ENCODE measurements at places on chromosomes 7 and 10.
A peak's percentile ranks its signal among the peaks of the same experiment; 100 is the strongest.

GRCh38 chr7:154698726-154699291, 304.1 kb downstream of the PAXIP1 start:
- peak; percentile 21 for DNase-seq

DNA sequence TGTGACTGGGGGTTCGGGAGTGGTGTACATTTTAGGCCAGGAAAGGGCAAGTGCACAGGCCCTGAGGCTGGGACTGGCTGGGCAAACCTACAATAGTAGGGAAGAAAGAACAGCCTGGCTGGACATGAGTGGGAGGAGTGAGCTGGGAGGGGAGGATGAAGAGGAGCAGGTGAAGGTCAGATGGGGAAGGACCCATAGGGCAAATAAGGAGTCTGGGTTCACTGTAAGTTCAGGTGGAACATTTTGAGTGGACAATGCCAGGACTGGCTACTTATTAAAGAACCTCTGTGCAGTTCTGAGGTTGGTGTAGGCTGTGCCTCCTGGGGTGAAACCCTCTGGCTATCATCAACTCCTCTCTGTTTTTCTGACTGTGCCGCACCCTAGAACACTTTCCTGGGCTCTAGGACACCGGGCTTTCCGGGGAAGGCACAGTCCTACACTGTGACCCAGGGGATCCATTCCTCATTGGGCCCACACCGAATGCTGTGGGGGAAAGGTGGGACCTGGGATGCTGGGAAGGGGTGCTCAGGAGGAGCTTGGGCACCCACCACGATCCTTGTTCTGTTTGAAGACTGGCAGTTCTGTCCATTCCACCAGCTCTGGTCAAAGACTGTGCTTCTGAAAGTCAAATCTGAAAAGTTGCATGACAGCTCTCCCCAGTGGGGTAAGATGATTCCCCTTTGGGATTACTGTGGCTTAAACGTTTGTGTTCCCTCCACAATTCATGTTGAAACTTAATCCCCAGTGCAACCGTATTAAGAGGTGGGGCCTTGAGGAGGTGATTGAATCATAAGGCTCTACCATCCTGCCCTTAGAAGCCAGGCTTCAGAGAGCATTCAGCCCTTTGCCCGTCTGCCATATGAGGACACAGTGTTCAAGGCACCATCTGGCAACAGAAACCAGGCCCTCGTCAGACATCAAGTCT, 4.0 kb upstream of the MMP21 start:
- peak; percentile 39 for DNase-seq

- DNase-seq, result no peak
Measured at GRCh38 chr7:128151635-128152034, 89.4 kb upstream of the LEP start.

DNA sequence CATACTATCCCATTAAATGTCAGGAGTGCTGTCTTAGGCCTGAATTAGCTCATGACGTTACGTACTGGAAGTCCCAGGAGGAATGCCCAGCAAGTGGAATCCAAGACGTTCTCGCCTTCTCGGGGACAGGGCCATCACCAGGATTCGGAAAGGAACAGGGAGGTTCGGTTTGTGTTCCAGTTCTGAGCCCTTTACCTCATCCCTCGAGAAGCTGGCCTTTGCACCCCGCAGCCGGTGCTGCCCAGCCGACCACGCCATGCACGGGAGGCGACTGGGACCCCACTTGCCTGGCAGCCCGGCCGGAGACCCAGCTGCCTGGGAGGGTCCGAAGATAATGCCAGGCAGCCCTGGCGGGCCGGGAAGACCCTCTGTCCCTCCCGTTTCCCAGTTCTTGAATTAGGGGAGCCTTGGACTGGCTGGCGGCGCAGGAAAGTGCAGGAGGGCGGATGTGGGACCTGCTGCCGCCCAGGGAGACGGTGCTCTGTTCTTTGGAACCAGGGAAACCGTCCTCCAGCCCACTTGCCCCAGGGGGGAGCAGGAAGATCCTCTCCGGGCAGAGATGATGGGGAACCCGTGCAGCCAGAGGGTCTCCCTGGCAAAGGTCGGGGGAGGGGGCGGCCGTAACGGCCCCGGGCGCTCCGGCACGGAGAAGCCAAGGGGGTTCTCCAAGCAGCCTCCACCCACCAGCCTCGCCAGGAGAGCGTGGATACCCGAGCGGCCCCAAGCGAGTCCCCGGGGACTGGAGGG, 671 bp upstream of the CHST3 start:
- DNase-seq, result no peak

- peak; percentile 5 for DNase-seq
Measured at GRCh38 chr10:84076540-84077195, 62.6 kb upstream of the GHITM start.

DNA sequence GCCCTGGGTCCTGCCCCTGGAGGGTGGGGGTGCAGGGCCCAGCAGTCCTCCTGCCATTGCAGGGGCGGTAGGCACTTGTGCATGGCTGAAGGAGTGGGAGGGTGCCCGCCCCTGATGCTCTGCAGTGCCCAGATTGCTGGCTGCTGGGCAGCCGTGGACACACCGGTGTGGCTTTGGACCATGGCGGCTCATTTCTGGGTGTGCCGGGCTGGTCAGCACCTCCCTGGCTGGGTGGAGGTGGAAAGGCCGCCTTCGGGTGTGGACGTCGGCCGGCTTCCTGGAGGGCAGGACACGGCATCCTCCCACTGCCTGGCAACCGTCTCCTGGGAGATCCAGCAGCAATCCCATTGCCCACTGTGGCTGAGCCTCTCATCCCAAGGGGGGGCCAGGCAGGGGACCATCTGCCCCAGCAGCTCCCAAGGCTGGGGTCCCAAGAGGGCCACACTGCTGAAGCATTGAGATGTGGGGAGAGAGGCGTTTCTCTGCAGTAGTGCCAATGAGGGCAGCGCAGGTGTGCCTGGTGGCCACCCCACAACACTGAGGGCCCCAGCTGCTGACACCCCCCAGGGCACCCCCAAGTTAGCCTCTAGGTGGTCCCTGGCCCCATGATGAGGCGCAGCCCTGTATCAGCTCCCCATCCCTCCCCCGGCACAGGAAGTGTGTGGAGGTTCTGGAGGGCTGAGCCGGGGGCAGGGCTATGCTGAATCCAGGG, 12.9 kb downstream of the TTYH3 start:
- DNase-seq, result no peak

GRCh38 chr7:122975341-122975740, 20.2 kb downstream of the TAS2R16 start:
- no peak for DNase-seq

DNA sequence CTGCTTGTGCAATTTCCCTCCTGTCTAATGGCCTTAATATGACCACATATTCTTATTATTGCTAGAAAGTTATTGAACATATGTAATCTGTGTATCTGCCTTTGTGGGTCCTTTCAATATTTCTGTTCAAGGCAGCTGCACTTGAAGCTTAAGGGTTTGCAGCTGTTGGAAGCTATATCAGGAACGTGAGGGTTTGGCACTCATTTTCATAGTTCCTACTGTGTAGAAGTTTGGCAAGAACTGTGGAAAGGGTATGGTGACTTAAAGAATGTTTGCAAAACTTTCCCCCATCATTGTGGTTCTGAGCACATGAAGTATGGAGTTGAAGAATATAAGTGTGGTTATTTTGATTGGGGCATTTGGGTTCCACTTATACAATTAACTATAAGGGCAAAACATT, 144.7 kb upstream of the SEMA3A start:
- peak; percentile 18 for DNase-seq

- no peak for DNase-seq
Measured at GRCh38 chr10:94156453-94156852, 162.7 kb downstream of the PLCE1 start.

GRCh38 chr10:16952610-16953009, 135.4 kb upstream of the RSU1 start:
- DNase-seq, result peak; percentile 68

DNA sequence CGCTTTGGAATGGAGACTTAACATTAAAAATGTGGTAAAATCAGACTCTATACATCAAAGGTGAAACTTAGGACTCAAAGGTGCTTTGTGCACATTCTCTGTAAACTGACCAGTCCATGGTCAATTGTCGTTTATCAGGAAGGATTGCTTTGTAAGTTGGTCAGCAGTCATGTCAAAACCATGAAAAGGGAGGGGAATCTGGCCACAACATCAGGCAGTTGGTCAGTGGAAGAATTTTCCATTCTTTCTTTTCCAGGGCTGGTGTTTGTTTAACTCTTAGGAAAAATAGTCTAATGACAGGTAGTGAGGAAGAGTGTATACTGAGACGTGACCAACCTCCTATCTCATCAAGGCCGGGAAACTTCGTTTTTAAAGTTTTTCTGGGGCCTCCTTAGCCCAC, 226.5 kb downstream of the ADK start:
- no peak for DNase-seq

DNA sequence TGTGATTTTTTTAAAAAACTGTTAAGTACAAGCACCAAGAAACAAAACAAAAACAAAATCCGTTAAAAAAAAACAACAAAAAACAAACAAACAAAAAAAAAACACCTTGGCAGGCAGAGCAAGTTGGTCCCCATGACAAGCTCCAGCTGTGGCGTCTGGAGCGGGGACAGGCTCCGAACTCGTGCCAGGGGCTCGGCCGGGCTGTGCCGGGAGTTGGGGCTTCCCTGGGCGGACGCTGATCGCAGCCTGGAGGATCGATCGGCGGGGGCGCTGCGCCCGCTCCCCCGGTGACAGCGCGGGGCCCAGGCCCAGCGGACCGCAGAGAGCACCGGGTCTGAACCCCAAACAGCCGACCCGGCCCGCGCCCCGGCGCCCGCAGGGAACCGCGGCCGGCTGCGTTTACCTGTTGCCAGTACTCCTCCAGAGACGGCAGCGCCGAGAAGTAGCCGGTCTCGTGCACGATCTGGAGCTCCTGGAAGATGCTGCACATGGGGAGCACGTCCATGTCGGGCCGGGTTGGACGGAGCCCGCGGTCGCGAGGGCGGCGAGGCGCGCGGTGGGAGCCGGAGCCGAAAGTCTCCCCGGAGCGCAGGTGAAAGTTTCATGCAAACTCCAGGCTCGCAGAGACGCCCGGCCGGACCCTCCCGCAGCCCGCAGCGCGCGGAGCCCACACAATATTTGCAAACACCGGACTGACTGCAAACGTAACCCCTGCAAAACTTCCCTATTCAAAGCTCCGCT, at the start of gene KLF6:
TSS of gene KLF6 (minus strand) at position 700 of the 741 bp plus-strand sequence. CDS start at position 505, 195 bp downstream.
- DNase-seq, result peak; percentile 52
